ENCODE measurements at places on chromosomes 12 and 14.
A peak's percentile ranks its signal among the peaks of the same experiment; 100 is the strongest.

DNA sequence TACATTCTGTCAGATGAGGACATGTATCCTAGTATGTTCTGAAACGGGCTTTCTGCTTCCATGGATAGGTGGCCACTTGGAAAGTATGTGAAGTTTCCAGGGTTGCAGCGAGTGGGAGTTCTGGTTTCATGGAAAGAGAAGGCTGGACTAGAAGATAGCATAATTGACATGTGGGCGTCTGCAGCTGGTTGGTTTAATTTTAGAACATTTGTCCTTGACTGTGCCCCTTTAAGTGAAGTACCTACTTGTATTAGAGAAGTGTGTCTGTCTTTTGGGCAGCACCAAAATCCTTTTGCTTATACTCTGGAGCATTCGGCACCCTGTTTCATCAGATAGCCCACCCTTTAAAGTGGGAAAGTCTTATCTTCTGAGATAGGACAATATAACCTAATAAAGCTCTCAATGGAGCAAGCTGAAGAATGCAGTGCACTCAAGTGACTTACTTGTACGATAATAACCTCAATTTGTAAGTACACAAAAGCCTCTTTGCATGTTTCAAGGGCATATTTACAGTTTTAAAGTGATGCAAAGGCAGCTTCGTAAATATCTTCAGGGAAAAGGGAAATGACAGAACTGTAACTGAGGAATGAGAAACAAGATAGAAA lies 35.2 kb downstream of the NTN4 start:
- no peak for DNase-seq

GRCh38 chr14:29475641-29476040 lies 452.0 kb downstream of the PRKD1 start:
- no peak for DNase-seq

GRCh38 chr12:113069149-113069548 lies 12.6 kb downstream of the DTX1 start:
- DNase-seq, result no peak

DNA sequence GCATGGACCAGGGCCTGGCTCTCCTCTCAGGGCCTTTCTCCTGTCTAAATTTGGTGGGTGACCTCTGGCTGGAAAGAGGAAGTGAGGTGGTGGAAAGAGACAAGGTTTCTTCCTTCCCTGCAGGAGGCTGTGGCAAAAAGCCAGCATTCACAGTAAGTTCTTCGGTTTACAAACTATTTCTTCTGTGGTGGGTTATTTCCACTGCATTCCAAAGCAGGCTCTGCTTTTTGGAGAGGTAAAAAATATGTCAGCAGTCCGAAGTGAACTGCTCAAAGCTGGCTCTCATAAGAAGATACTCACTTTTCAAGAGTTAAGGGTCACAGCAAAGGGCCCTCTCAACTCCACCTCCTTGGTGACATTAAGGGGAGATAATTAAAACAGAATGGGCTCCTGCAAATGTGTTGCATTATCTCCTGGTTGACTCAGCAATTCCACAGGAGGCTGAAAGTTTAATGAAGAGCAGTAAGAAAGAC lies 48.9 kb upstream of the POC1B start:
- no peak for DNase-seq

GRCh38 chr14:99775351-99775750 lies 17.9 kb upstream of the EML1 start:
- no peak for DNase-seq

DNA sequence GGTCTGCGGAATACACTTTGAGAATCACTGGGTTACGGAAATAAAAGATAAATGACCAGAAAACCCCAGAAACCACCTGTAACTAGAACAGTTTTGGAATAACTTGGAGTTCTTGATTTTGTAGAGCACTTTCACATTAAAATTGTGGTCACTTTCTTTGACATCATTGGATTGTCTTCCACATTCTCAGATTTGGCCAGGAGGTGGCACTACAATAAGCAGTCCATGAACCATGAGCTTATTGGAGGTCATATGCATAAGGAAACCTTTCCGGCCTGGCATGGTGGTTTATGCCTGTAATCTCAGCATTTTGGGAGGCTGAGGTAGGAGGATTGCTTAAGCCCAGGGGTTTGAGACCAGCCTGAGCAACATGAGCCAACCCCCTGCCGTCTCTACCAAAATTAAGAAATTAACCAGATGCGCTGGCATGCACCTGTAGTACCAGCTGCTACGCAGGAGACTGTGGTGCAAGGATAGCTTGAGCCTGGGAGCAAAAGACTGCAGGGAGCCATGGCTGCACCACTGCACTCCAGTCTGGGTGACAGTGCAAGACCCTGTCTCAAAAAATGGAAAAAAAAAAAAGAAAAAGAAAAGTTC lies 107.7 kb upstream of the CAND1 start:
- DNase-seq, result peak; percentile 25

DNA sequence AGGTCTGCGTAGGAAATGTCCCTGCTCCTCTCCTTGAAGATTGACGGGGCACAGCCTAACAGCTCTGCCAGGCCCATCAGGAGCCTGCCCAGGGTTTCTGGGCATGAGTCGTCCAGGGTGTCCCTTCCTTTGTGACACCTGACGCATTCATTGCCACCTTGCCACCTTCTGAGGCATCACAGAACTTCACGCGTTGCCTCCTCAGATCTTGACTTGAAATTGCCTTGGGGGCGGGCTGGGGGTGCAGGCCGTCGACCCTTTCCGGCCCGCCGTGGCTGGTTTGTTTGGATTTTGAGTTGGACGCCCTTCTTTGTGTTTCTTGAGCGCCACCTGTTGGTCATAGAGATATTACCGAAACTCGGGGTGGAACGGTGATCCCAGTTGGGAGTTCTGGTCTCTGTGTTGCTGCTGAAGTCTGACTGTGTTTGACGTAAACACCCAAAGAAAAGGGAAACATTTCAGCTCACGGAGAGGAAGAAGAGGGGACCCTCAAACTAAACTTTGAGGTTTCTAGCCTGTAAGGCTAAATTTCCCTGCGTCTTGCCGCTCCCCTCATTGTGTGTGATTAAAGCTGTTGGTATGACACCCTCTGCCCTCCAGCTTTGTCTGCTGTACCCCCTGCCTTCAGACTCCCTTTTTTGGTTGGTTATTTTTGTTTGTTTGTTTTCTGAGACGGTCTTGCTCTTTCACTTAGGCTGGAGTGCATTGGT lies 44.6 kb downstream of the MLXIP start:
- peak; percentile 85 for DNase-seq

DNA sequence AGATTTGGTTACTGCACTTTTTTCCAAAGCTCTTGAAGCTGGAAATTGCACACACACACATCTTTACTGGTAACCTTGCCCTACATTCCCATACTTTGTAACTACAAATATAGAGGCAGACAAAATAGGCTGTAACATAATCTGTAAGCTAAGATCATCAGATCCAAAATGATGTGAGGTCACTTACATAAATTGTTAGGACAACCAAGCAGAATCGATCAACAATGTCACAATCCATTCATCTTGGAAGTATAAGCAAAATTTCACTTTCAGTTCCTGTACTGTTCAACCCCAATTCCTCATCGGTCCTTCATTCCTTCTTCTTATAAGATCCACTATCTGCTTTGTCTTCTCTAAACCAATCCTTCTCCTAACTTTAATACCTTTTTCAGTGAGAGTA lies 72.6 kb downstream of the EPS8 start:
- no peak for DNase-seq

DNA sequence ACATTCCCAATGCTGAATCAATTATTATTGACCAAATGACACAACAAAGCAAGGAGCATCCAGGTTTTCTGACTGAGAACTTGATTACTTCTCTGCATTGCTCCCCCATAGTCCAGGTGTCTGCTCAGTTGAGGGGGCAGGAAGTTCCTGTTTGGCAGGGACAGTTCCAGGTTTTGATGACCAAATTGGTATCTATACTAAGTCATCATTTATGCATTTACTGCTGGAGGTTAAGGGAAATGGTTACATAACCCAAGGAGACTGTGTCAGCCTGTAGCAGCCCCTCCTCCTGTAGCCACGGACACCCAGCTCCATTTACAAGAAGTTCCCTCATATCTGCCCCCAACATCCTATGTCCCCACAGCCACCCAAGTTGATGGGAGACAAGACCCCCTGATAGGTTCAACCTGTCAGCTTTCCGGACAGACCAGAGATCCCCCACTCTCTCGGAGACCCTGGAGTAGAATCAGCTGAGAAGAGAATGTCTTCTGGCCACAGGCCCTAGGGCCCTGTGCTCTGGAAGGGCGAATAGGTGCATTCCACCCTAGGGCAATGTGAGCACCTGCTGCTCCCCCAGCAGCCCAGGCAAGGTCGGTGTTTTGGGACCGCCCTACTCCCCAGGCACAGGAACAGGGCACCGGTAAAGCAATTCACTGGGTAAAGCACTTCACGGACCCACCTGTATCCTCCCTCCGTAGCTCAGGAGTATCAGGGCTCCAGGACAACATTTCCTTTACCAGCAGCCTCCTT lies 23.6 kb downstream of the IRF2BPL start:
- no peak for DNase-seq

GRCh38 chr14:68285421-68286179 lies 466.0 kb downstream of the RAD51B start:
- DNase-seq, result no peak

GRCh38 chr12:102063069-102063468 lies 1.3 kb upstream of the WASHC3 start:
- no peak for DNase-seq

- peak; percentile 90 for DNase-seq
Observed at GRCh38 chr12:79690638-79691510, at the start of gene PAWR. PAWR (minus strand) TSS chr12:79690964; CDS start chr12:79690244, 720 bp downstream.

DNA sequence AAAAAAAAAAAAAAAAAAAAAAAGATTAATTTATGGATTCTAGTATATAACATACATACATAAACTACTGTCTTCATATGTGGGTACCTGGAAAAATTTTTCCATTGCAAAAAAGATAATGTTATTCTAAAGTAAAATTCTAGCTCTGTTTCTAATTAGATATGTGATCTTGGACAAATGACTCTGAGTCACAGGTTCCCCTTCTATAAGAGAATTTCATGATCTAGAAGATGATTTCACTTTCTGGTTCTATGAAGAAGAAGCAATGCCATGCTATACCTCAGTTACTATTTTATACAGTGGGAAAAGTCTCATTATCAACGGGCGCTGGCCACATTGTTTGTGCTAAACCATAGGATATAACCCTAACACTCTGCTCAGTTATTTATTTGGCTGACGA lies 351.3 kb downstream of the ZFP36L1 start:
- no peak for DNase-seq

GRCh38 chr12:103881261-103881660 lies 40.2 kb upstream of the NT5DC3 start:
- DNase-seq, result no peak

- DNase-seq, result no peak
Observed at GRCh38 chr12:24378548-24379407, 429.3 kb upstream of the SOX5 start.

DNA sequence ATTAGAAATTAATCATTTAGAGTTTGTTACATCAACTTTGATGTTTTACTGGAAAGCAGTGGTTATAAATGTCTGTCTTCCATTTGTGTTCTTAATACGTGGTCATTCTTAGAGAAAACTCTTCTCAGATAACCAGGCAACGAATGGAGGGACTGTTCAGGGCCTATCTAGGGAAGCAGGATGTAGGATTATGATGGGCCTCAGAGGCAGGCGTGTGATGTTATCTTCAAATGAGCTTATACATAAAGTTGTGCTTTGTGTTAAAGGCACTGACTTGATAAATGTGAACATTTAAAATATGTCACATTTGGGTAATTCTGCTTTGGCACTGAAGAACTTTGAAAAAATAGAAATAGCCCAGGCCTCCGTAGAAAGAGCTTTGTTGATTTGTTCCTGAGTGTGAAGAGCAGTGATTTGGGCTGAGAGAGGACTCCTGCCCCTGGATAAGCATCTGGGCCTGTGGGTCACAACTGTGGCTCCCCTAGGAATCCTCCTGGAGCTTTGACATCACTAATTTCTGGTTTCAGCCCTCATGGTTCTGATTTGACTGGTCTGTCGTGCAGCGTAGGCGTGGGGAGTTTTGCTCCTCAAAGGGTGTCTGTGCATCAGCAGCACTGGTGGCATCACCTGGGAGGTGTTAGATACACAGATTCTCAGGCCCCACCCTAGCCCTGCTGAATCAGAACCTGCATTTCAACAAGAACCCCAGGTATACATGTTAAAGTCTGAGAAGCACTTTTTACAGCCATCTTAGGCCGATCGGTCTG lies 55.4 kb downstream of the SAMD4A start:
- peak; percentile 78 for DNase-seq
